ENCODE measurements at places on chromosomes 13 and 19. TPM values are rescaled to one million over a fixed set of nuclear protein-coding genes. Genes with fewer than 3 reads are reported as not detected.

TRPM4 gene
- total RNA-seq = 14.0 TPM

RPL21 gene
- 2,034 TPM for total RNA-seq

PROZ gene
- total RNA-seq = not detected

PDX1 gene
- total RNA-seq = not detected

USHBP1 gene
- total RNA-seq = not detected

PEPD gene
- 65.0 TPM for total RNA-seq

GRIN3B gene
- 0.74 TPM for total RNA-seq

MAP4K1 gene
- total RNA-seq = 0.57 TPM

VWA8 gene
- 27.2 TPM for total RNA-seq

CD22 gene
- not detected for total RNA-seq

GPC6 gene
- 92.6 TPM for total RNA-seq

VPS36 gene
- total RNA-seq = 62.5 TPM

ANO8 gene
- total RNA-seq = 6.1 TPM

SARS2 gene
- 15.5 TPM for total RNA-seq

RSPH6A gene
- total RNA-seq = 0.18 TPM

FXYD7 gene
- not detected for total RNA-seq

RCBTB2 gene
- 7.0 TPM for total RNA-seq

POU4F1 gene
- total RNA-seq = not detected

PCDH20 gene
- not detected for total RNA-seq

RBM26 gene
- 28.1 TPM for total RNA-seq

SYNGR4 gene
- total RNA-seq = not detected

CGB1 gene
- total RNA-seq = not detected

CACNA1A gene
- total RNA-seq = 42.8 TPM

VSTM2B gene
- not detected for total RNA-seq

CYP2A6 gene
- not detected for total RNA-seq

SMAD9 gene
- total RNA-seq = 17.6 TPM

TFPT gene
- 18.3 TPM for total RNA-seq

ZNF569 gene
- total RNA-seq = 8.4 TPM

ANGPTL8 gene
- not detected for total RNA-seq

FOXA3 gene
- total RNA-seq = not detected

CGB8 gene
- not detected for total RNA-seq

CD37 gene
- not detected for total RNA-seq

Data from fibroblast of the aortic adventitia (primary cell).